Activated naive CD4-positive, alpha-beta T cell treated with anti-CD3 and anti-CD28 coated beads for 36 hours (primary cell): ENCODE measurements at places on chromosomes 6 and 20.

- DNase-seq = no peak
Observed at GRCh38 chr20:33308668-33309067, 25.7 kb downstream of the BPIFB1 start.

GRCh38 chr6:35634316-35634715 lies 54.4 kb downstream of the FKBP5 start:
- no peak for DNase-seq

GRCh38 chr6:31579546-31580437 lies 2.4 kb downstream of the LTB start:
- peak; percentile 22 for DNase-seq

- DNase-seq = no peak
Observed at GRCh38 chr6:151445482-151445881, 6.4 kb downstream of the RMND1 start.

GRCh38 chr6:105867277-105867676 lies 218.9 kb upstream of the PRDM1 start:
- DNase-seq = no peak

DNA sequence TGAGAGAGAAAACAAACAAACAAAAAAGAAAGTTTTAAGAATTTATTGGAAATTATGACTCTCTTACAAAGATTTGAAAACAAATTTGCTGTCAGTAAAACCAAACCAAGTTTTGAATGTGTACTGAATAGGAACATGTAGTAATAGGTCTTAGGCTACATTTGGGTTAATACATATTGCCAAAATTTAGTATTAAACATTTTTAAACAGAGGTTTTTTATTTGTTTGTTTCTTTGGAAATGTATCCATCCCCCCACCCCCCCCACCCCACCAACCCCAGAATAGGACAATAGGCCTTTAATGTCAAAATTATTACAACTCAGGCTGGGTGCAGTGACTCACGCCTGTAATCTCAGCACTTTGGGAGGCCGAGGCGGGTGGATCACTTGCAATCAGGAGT lies 2.5 kb downstream of the C6orf118 start:
- no peak for DNase-seq

GRCh38 chr20:19497064-19497463 lies 261.0 kb upstream of the RIN2 start:
- DNase-seq = no peak

- DNase-seq = no peak
Observed at GRCh38 chr20:59000326-59000725, 6.7 kb downstream of the CTSZ start.

- DNase-seq = no peak
Observed at GRCh38 chr6:44662461-44663121, 275.1 kb downstream of the CDC5L start.

DNA sequence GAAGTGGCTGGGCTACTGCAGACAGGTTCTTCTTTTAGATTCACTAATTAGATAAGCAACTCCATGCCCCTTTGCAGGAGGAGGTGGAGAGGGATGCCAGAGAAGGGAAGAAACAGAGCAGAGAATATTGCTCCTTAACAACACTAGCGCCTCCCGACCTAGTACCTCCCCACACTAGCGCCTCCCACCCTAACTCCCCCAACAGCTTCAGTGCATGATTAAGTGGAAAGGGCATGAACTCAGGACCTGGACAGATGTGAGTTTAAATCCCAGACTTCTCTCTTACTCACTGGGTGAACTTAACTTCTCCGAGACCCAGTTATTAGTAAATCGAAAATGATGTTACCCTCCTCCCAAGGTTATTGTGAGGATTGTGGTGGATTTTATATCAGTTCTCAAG lies 25.7 kb downstream of the STX11 start:
- DNase-seq = no peak

DNA sequence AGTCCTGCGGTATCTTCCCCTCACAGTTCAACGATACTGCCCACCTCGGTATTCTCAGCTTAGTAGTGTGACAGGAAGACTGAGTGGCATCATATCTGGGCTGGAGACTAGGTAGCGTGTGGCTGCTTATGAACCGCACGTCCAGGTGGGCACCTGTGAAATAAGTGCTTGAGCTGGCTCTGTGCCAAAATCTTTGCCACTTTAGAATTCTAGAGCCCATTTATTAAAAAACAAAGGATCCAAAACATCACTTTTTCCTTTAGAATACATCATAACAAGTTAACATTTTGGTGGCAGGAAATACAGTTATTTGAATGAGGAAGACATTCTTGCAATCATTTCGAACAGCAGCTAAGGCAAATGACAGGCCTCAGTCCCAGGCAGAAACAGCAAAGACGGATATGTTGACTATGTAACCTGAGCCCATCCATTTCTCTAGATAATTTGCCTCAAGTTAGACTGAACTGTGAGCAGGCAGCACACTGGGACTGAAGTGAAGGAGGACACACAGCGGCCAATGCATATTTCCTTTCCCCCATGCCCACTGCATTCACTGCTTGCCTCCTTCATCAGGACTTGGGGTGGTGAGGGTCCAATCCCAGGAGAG lies 136.6 kb downstream of the GMDS start:
- no peak for DNase-seq

GRCh38 chr20:36313926-36314325 lies 7.8 kb downstream of the DLGAP4 start:
- DNase-seq = no peak

DNA sequence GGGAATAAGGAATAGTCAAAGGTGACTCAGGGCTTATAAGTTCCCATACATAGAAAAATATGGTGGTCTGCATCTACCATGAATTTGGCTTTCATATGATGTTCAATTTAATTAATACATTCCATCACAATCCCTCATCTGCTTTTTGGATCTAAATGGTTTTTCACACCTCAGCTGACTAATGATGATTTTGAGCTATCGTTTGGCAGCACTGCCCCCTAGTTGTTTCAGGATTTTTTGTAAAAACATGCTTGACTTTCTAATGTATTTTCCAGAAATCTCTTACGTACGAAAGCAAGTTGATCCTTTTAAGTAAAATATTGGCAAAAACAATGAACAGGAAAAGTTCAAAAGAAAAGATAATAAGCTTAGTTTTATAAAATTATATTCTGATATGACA lies 408.6 kb upstream of the ADGRB3 start:
- DNase-seq = peak; percentile 6

GRCh38 chr6:35300848-35301247 lies 3.2 kb downstream of the DEF6 start:
- peak; percentile 63 for DNase-seq

DNA sequence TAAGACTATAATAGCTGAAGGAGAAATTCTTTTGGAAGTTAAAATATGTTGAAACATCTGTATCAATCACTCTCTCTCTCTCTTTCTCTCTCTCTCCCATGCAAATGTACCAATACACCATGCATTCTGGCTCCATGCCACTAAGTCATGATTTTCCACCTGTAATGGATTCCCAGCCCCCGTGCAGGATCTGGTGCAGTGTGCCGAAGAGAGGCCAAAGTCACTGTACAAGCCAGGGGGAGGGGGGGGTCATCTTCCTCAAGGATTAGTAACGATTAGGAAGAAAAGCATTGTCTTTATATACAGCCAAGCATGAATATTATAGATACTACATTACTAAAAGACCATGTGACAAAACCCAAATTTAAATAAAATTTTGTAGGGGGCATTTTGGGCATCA lies 725.1 kb downstream of the KIF16B start:
- DNase-seq = no peak

GRCh38 chr20:56795492-56795891 lies 166.4 kb downstream of the TFAP2C start:
- no peak for DNase-seq

DNA sequence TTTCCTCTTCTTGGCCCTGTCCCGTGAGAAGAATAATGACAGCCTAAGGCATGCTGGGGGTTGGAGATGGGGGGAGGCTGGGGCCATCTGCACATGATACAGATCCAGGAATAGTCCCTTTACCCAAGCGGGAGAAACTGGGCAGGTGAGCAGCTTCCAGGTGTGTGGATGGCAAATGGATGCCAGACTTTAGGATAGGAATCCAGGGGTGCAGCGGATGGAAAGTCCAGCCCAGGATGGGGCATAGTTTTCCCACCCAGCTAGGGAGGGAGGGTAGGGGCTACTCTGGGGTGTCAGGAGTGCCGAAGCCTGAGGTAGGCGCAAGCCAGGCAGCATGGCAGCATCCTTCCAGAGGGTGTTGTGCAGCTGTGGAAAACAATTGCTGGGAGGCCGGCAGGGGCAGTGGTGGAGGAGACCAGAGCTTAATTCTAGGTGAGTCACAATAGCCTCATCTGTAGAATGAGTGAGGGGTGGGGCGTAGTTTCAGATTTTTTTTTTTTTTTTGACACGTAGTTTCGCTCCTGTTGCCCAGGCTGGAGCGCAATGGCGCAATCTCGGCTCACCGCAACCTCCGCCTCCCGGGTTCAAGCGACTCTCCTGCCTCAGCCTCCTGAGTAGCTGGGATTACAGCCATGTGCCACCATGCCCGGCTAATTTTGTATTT lies 15.4 kb upstream of the FAM110A start:
- DNase-seq = no peak
